ENCODE measurements at places on chromosomes 5 and 9.
A peak's percentile ranks its signal among the peaks of the same experiment; 100 is the strongest.

DNA sequence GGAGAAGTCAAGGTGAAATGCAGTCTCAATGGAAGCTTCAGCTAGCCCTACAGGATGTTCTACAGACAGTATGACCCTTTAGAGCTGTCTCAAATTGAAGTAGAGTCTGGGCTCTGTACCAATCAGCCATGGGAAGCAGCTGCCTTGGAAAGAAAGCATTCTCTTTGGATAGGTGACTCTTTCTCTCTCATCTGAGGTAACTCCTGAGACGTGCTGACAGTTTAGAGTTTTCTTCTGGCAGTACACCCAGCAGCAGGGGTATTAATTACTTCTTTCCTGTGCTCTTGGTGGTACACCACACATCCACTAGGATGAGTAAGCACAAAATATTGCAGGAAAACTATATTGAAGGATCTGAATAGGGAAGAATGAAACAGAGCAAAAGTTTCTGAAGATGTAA lies 329.6 kb upstream of the RGMB start:
- no peak for DNase-seq

DNA sequence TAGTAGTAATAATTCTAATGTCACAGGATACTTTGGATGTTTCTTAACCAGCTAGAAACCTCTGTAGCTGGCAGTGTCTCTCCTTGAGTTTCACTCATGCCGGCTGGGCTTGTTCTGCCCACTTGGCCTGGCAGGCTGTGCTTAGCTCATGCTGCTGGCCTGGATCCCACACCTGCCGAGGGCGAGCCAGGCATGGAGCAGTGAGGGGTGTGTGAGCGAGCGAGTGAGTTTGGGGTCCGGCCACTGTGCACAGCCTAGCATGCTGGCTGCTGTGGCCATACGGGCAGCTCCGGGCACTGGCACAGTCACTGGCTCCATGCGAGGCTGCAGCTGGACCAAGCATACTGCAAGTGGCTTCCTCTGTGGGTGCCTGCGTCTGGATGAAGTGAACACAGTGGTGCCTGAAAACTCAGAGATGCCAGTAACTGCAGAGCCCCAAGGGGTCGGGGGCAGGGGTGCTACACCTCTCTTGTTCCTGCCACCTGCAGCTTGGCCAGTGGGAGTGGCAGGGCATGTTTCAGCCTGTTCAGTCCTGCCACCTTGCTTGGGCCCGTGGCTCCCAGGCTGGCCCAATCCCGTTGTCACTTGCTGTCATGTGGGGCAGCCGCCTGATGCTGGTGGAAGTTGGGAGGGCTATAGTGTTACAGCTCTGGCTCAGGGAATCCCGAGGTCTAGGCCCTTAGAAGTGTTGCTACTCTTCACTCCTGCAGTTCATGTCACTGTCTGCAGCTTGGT lies 9.9 kb downstream of the FSD1L start:
- no peak for DNase-seq

GRCh38 chr9:28600226-28600625 lies 1026.9 kb upstream of the C9orf72 start:
- no peak for DNase-seq

GRCh38 chr9:131676431-131676972 lies 63.4 kb downstream of the RAPGEF1 start:
- peak; percentile 53 for DNase-seq

GRCh38 chr9:11142965-11143738 lies 530.4 kb upstream of the PTPRD start:
- no peak for DNase-seq

DNA sequence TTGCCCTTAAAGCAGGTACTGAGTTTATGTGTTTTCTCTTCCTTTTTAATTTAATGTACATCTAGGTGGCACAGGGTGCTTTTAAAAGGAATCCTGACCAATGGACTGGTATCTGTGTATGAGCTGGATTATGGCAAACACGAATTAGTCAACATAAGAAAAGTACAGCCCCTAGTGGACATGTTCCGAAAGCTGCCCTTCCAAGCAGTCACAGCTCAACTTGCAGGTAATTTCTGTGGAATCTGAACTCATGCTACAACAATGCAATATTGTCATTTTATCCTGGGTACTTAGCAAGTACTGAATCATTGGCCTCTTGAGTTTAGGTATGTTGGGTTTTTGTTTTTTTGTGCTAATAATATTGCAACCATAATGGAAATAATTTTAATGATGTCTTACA lies 14.4 kb upstream of the TMOD1 start:
- DNase-seq = no peak

DNA sequence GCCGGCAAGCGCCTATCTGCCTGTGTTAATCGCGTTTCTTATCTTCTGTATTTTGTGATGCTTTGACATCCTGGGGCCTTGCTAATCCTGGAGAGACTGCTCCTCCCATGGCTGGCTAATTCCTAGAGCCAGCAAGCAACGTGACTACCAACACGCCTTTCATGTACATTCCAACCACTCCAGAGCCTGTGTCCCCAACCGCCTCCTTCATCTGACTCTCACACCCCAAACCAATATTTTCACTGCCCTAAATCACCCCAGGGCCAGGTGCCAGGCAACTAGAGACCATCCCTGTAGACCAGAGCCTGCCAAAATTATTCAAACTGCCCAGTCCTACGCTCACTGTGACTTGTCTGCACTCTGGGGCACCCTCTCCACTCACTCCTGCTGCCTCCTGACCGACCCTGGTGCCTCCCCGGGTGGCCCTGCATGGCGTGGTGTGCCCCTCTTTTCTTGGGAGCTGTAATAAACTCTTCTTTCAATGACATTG lies 50.5 kb upstream of the COL5A1 start:
- DNase-seq = no peak

- no peak for DNase-seq
Observed at GRCh38 chr5:29720954-29721353, 1472.5 kb upstream of the CDH6 start.

DNA sequence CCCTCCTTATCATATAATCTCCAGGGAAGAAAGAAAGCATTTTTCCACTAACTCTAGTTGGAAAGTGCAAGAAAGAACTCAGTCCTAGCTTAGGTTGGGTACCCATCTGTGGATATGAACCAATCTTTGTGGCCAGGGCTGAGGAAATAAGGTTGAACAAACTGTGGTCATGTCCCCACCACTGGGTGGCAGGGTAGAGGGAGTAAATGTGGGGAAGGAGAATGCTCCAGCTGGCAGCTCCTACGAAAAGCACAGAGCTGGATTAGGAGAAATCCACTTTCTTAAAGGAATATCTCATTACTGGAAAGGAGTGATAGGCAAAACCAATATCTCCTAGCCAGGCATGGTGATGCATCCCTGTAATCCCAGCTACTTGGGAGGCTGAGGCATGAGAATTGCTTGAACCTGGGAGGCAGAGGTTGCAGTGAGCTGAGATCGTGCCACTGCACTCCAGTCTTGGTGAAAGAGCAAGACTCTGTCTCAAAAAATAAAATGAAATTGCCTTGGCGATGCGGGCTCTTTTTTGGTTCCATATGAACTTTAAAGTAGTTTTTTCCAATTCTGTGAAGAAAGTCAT lies 175.1 kb downstream of the CCDC192 start:
- no peak for DNase-seq

DNA sequence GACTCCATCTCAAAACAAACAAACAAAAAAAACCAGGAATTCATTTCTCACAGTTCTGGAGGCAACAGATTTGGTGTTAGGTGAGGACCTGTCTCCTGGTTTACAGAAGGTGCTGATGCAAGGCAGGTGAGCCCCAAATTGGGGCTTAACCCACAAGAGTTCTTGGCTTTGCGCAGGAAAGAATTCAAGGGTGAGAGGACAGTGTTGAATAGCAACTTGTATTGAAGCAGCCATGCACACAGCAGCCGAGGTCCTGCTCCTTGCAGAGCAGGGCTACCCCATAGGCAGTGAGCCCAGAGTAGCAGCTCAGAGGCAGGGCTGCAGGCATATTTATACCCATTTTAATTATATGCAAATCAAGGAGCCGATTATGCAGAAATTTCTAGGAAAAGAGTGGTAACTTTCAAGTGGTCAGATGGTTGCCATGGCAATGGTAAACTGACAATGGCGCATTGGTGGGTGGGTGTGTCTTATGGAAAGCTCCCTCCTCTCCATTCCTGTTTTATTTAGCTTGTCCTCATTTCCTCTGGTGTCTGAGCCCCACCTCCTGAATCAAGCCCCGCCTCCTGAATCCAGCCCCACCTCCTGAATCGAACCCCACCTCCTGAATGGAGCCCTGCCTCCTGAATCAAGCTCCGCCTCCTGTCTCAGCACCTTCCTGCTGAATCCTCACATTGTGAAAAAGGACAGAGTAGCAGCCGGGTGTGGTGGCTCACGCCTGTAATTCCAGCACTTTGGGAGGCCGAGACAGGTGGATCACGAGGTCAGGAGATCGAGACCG lies 34.5 kb upstream of the COL5A1 start:
- DNase-seq = no peak

DNA sequence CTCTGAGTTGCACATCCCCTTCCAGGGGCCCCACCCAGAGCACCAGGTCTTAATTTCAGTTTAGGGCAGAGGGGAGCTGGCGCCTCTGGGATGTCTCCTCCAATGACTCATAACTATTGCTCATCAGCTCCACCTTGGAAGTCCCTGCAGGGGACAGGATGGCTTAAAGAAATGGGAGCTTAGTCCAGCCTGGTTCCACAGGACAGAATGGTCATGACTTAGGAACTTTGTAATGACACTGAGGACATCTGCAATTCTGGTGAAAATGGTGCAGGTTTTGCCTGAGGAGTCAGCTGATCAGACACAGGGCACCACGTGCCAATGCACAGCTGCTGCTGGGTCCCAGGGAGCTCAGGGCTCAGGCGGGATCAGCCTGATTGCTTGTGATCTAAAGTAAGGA lies 16.4 kb upstream of the PPP1R26 start:
- DNase-seq = no peak

GRCh38 chr5:1273745-1274144 lies 21.1 kb downstream of the TERT start:
- DNase-seq = no peak

DNA sequence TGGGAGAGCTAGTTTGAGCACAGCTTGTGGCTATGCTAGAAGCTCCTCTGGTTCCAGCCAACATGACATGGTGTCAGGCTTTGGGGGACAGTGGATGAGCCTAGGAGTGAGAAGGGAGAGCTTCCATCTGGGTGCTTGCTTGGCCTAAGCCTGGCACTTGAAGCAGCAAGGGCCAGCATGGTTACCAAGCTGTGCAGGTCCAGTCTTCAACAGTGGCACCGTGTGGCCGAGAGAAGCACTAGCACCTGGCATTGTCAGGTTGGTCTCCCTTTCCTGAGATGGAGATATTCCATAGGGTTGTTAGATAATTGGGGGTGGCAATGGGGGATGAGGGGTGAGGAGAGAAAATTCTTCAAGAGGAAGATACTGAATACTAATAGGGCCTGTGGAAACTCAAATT lies 261.9 kb downstream of the PBX3 start:
- DNase-seq = no peak

GRCh38 chr5:156147261-156147943 lies 179.6 kb upstream of the SGCD start:
- DNase-seq = no peak

GRCh38 chr9:133257465-133257956 lies 17.5 kb downstream of the ABO start:
- DNase-seq = no peak

DNA sequence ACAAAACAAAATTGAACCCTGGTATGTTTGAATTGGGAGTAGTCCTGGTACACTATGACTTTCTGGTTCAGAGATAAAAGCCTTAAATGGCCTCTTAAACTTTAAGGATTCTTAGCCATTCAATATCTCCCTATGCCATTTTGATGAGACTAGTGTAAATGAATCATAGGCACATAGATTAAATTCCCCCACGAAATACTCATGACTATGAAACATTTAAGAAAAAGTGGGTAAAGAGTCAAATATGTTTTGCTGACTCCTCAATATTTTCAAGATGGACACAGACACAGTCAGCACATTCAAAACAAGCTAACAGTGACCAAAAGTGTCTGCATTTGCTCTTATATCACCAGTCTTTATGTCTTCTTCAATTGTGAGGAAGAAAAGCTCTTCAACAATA lies 278.3 kb downstream of the PDE4D start:
- DNase-seq = no peak

GRCh38 chr9:120214332-120214731 lies 365.6 kb downstream of the CDK5RAP2 start:
- DNase-seq = no peak

DNA sequence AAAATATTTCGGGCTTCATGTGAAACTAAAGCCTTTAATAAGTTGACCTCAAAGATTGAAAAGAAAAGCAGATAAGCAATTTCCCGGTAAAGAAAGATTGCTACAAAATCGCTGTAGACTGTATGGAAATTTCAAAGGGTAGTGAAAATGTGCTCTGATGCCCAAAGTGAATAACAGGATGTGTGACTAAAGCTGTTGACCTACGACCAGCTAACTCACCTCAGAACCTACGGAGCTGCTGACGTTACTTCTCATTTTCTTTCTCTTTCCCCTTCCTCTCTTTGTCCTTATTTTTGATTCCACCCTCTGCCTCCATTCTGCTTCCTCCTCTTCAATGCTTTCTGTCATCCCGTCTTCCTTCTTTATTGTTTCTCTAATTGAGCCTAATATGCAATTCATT lies 103.2 kb downstream of the PDE4D start:
- no peak for DNase-seq

- no peak for DNase-seq
Observed at GRCh38 chr9:118871531-118871930, 497.7 kb downstream of the BRINP1 start.

- DNase-seq = no peak
Observed at GRCh38 chr5:23089286-23089685, 236.1 kb upstream of the CDH12 start.
